ENCODE measurements at places on chromosomes 5 and 9.

DNA sequence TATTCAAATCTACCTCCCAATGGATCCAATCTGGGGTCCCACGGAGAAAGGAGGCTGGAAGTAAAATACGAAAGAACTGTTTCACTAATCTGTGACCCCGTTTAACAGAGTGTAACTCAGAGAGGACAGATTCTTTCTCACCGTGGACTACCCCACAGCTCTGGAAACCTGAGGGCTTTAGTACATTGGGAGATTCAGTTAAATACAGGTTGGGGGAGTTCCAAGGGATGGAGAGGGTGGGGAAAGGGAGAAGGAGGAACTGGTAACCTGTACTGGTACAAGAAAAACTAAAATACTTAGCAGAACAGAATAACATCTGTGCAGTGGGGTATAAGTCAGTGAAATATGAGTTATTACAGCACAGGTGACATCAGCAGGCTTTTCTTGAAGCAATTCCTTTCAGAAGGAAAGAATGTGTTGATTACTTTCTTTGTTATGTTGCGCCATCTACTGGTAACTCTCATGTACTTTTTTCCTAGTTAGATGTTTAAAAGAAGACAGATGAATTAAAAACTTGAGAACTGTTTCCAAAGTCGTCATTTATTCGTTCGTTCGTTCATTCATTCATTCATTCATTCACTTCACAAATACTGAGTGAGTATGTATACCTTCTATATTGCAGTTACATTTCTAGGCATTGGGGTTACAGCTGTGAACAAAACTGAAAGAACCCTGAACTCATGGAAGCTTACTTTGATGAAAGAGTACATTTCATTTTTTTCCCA, 30.0 kb upstream of the STOM start:
- peak; percentile 1 for DNase-seq

DNA sequence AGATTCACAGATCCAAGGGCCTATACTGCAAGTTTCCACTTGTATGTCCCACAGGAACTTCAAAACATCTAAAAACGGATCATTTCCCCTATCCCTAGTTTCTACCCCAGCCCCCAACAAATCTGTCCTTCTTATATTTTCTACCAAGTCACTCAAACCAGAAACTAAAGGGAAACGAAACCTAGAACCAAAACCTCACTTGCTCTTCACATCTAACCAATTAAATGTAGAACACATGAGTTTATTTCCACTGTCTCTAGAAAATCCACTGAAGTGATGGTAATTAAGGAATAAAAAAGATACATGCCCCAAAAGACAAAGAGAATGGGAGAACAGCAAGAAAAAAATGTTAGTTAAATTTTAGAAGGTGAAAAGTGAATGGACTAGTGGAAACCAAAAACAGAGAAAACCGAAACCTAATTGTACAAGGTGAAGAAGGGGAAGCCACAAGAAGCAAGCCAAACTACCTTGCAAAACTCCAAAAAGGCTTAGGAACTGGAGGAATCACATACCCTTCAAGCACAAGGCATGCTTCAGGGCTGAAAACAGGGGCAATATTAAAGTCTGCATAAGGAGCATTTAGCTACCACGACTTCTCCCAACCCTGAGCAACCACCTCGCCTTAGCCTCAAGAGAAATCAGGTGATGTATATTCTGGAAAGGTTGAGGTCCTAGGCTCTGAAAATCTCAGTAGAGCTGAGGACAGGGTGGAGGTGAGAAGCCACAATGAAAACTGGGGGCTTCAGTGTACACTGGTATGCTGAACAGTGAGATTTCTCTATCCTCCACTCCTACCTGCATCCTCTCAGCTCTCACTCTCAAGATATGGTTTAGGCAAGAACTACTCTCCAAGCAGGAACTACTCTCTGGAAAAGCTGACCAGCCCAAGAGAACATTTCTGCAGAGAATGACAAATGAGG, 11.1 kb downstream of the SMU1 start:
- no peak for DNase-seq

- peak; percentile 39 for DNase-seq
These were observed 424 bp downstream of the HNRNPA0 start for GRCh38 chr5:137753691-137754187.

- DNase-seq, result no peak
These were observed 60.4 kb upstream of the CKMT2 start for GRCh38 chr5:81172710-81173109.

DNA sequence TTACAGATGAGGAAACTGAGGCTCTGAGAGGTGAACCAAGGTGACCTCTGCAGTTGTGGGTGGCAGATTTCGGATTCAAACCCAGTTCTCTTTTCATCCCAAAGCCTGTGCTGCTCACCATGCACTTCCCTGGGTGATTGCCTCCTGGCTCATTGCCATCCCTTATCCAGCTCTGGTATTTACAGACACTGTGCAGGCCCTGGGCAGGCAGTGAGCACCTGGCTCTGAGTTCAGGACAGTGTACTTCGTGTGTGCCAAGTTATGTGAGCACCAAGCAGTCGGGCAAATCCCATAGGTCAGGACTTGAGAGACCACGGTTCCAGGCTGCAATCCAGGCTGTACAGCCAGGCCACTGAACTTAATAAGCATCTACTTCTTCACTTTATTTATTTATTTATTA, 1.4 kb downstream of the LRSAM1 start:
- DNase-seq, result no peak

DNA sequence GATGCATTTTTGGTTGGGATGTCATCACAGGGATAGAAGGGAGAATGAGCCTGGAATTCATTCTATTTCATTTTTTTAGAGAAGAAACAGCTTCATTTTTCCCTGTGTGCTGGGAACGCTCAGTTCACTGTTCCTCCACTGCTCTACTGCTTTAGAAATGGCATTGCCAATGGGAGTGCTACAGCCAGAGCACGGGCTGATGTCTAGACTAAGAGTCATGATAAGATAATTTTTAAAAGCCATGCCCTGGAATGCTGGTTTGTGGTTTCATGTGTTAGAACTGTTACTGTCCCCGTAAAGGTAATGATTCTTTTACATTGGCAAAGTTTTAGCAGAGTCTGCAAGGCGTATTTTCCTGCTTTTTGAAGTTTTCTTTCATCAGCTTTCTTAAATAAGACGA, 119.6 kb downstream of the SEMA6A start:
- DNase-seq, result no peak

DNA sequence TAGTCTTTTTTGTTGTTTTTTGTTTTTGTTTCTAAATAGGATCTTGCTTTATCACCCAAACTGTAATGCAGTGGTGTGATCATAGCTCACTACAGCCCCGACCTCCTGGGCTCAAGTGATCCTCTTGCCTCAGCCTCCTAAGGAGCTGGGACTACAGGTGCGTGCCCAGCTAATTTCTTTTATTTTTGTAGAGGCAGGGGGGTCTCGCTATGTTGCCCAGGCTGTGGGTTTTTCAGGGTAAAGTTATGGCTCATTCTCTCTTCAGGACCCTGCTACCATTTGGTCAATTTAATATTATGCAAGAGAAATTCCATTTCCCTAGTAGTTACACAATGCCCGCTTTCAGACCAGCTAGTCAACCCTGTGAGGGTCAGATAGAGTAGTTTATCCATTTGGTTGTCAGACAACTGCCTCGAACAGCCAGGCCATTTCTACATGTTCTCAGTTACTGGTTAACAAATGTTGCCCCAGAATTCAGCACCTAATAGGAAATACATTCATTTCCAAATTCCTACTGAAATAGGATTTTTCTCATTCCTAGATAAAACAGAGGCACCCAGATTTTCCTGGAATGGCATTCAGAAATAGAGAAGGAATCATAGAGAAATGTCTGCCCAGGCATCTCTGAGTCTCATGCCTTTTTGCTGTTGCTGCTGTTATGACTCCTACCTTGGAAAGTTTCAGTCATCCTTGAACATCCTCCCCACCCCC, 6.4 kb upstream of the GLIS3 start:
- no peak for DNase-seq

DNA sequence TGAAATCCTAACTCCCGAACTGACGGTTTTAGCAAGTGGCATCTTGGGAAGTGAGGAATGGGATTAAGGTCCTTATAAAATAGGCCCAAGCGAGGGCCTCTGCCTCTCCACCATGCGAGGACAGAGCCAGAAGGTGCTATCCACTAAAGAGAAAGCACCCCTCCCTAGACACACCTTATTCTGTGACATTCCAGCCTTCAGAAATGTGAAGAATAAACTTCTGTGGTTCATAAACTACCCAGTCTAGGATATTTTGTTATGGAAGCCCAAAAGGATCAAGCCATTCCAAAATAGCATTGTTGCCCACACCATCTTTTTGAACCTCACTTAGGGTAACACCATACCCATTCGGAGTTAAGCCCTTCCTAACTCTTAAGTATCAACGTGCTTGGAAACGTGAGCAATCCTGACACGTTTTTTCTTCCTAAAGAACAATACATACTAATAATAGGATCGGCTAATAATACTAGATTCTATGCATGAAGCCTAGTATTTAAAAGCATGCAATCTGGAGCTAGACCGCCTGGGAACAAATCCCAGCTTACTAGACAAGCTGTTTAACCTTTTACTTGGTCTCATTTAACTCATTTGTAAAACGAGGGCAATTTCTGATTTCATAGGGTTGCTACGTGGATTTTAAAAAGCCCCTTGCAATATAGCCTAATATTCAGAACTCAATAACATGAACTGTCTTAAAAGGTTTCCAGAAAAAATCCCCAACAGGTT, 1.1 kb upstream of the SMC2 start:
- no peak for DNase-seq

DNA sequence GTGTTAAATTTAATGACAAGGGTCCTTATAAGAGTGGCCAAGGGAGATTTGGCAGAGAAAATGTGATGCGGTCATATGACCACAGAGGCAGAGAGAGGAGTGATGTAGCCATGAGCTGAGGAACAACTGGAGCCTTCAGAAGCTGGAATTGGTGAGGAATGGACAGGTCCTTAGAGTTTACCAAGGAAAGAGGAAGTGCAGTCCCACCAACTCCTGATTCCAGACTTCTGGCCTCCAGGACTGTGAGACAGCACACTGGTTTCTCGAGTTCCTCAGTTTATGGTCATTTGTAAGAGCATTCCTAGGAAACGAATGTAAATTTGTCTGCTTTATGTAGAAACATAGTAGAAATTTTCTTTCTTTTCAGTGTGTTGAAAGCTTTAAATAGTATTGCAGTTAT, 410.1 kb downstream of the CDH18 start:
- no peak for DNase-seq

DNA sequence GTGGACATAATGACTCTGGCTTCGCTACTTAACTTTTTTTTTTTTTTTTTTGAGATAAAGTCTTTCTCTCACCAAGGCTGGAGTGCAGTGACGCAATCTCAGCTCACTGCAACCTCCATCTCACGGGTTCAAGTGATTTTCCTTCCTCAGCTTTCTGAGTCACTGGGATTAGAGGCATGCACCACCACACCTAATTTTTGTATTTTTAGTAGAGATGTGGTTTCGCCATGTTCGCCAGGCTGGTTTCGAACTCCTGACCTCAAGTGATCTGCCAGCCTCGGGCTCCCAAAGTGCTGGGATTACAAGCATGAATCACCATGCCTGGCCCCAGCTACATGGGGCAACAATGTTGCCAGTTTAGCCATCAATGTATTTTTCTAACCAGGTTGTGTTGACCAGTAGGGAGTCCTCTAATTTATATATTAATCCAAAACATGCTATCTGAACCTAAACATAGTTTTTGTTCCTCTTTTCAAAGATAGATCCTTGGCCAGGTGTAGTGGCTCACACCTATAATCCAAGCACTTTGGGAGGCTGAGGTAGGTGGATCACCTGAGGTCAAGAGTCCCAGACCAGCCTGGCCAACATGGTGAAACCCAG, 120.3 kb upstream of the LHFPL2 start:
- DNase-seq, result no peak

DNA sequence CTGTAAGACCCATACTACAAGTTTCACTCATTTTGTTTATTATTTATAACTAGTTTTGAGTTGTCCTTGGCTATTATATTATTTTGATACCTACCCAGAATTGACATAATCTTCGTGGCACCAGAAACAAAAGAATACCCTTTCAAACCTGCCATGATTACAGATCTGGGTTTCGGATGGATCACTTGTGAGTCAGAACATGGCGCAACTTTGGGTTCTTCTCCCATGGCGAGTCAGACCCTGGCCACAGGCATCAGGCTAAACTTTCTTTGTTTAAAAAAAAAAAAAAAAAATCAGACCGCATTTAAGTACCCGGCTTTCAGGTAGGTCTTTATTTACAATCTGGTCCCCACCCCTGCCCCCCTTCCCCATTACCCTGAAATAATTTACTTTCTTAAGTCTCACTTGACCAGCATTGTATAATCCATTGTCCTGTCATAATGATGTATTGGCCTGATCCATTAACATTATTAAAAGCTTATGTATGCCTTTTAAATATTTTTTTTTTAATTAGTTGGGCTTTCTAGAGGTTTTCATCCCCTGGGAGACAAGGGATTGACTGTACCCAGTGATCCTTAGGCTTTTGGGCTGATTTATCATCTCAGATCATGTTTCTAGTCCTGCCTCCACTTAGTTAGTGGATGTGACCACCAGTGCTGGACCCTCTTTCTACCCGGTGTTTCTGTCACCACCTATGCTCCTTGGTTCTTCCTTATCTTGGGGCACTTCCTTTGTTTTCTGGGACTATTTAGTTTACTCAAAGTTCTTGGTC, 43.9 kb downstream of the F2RL2 start:
- DNase-seq, result no peak

DNA sequence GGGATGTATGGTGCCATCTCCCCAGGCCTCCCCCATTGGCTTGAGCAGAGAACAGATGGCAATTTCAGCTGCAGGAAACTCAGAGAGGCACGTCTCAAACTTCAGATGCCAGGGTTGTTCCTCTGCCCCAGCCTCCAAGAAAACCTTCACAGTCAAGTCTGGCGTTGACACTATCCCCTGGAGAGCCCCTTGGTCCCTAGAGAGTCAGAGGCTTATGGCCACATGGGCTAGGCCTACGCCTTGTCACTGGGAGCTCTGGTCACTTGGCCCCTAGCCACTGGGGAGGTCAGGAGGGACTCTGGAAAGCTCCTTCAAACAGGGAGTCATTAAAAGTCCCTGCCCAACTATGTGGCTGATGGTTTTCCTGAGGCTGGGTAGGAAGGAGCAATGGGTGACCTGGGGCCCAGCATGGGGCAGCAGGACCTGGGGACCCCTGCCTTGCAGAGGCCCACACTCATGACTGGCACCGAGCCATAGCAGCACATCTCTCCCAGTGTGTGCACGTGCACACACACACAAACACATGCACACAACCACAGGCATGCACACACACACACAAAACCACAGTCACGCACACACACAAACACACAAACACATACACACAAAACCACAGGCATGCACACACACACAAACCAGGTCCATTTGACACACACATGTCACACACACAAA, 144.2 kb downstream of the GADD45G start:
- DNase-seq, result peak; percentile 38

DNA sequence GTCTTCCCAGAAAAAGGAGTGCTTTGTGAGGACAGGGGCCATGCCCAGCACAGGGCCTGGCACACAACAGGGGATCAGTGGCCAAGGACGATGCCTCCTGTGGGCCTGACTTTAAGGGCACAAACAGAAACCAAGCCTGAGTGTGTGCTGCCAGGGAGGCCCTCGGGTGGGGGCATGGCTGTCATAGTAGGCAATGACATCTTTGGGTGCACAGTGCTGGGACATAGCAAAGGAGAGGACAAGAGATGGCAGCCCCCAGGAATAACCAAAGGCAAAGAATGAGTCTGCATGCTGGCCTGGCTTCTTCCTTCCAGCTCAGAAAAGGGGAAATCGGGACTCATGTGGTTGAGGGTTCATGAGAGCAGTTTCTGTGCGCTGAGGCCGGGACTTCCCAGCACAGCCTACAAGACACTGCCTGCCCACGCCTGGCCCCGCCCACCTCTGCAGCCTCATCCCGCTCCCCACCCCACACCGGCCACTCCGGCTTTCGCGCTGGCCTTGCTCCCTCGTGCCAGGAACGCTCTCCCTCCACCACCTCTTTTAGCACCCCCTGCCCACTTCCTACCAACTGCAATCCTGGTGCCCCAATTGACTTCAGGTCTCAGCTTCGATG, 13.8 kb upstream of the LHX2 start:
- no peak for DNase-seq

Data from NCI-H446 (cell line).